NCI-H2107 (cell line): ENCODE measurements at places on chromosomes 13 and 19.

DNA sequence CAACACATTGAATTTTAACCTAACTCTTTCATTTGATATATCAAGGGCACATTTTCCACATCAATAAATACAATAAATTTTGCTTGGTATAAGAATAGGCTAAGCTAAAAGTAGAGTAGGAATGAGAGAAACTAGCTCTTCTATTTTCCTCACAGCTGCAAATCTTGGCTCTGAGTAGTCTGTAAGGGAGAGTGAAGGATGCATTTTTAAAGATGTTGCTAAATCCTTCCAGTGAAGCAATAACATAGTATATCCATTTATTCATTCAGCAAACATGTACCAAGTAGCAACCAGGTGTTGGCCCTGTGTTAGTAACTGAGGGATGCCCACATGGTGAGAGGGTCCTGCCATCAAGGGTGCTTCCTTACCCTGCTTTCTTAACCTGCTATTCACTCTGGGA lies 799.9 kb downstream of the PCDH9 start:
- DNase-seq, result no peak

DNA sequence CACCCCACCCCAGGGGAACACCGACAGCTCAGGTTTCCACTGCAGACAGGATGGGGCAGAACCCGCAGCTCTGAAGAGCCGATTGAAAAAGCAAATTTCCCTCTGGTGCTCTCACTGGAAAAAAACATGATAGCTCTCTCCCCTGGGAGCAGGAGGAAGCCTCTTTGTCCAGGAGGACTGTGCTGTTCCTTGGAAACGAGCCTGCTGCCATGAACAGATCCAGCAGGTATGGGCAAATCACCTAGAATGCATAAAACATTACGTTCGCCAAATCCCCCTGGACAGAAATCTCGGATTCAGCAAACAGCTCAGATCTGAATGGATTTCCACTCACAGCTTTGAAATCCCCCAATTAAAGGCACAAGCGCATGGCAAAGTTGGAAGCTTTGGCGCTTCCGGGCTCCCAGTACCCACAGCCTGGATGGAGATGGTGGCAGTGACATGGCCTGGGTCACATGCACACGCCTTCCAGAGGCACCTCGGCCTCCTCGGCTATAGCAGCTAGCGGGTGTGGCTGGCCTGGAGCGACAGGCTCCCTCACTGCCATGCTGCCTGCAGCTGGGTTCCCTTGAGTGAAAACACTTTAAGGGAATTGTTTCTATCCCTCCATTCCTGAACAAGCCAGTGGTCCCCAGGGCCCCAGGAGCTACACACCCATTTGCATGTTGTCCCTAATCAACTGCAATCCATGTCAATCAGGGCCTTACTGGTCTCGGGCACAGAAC lies 59.1 kb downstream of the CEBPG start:
- DNase-seq, result no peak

GRCh38 chr19:33622505-33622808 lies 704 bp downstream of the CHST8 start:
- DNase-seq, result no peak

DNA sequence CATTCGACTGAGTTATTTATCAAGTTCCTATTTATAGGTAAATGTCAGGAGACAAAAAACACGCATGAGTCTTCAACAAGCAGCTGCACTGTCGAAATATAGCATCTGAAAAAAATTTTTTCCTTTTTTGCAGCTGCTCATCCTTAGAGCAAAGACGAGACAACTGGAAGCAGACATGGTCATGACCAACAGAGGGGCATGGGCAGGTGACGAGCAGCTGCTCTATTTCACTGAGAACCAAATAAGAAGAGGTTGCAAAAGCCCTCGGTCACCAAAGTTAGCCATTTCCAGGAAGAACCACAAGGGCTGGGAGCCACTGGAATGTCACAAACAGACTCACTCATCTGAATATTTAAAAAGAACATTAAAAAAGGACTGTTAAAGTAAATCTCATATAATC lies 22.2 kb downstream of the SOHLH2 start:
- DNase-seq, result no peak

DNA sequence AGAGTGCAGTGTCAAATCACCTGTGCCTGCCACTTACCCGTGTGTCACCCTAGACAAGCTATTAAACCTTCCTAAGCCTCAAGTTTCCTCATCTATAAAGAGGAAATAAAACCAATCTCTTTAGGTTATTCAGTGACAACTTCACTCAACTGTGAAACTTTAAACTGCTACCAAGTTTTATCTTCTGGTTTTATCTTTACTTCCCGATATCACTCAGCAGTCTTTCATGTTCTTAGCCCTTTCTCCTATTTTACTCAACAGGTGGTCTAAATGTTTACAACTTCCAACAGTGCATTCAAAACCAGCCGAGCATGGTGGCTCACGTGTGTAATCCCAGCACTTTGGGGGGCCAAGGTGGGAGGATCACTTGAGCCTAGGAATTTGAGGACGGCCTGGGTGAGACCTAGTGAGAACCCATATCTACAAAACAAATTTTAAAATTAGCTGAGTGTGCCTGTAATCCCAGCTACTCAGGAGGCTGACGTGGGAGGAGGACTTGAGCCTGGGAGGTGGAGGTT lies 59.6 kb downstream of the GPALPP1 start:
- no peak for DNase-seq

DNA sequence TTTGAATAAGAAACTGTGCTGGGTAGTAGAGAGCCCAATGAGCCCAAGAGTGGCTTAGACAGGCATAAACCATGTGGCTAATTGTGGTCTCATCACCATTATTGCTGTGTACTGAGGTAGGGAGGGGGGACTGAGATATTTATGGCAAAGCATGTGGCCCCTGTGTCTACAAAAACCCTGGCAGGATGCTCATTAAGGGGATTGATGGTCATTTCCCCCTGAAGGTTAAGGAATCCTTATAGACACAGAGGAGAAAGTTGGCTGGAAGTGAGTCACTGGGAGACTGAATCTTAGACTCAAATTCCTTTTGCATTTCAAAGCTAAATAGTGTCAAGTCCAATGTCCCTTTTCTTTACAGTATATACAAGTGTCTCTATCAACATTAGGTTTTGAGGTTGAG lies 9.8 kb upstream of the DACT3 start:
- no peak for DNase-seq

- no peak for DNase-seq
These were observed 49.4 kb downstream of the FAM124A start for GRCh38 chr13:51271528-51272085.

GRCh38 chr13:107124129-107124718 lies 556.3 kb upstream of the ARGLU1 start:
- DNase-seq, result no peak

- DNase-seq, result no peak
These were observed 27.6 kb upstream of the NEK3 start for GRCh38 chr13:52187029-52187423.

- DNase-seq, result no peak
These were observed 10.9 kb upstream of the AKAP11 start for GRCh38 chr13:42260903-42261654.

DNA sequence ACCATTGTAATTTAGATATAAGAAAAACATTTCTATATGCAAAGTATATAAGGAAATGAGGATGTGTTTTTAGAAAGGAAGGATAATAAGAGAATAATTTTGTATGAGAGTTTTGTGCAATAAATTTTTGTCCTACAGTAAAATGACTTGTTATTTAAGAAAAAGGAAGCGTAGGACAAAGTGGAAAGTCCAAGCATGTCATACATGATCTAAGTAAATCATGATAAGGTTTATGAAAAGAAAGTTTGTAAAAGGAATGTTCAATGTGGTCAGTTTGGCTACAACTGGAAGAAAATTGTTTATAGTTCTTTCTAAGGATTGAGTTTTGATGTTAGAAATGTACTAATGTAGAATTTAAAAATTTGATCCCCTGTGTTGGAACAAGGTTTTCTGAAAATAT lies 222.3 kb downstream of the KATNAL1 start:
- no peak for DNase-seq

GRCh38 chr13:25218019-25218418 lies 45.9 kb upstream of the AMER2 start:
- no peak for DNase-seq

- DNase-seq, result peak; percentile 52
These were observed at the start of gene CLIP3 for GRCh38 chr19:36032251-36033104. Gene CLIP3 (minus strand): TSS chr19:36032873. CDS start chr19:36032357, 516 bp downstream.

DNA sequence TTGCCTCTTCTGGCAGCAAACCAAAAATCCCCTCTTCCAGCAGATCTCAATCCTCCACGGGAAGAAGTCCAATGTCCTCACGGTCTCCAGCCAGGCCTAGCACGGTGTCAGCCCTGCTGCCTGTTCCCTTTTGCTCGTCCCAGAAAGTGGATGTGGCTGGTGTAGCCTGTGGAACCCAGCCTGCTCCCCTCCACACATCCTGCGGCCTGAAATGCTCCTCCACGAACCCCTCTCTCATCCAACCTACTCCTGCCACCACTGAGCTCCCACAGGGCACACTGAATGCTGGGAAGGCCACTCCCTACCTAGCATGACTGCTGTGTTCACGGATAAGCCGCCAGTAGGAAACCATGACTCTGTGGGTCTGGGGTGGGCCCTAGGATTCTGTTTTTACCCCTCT lies 3.0 kb downstream of the MBOAT7 start:
- no peak for DNase-seq

GRCh38 chr13:74027161-74027779 lies 106.9 kb downstream of the KLF12 start:
- no peak for DNase-seq

DNA sequence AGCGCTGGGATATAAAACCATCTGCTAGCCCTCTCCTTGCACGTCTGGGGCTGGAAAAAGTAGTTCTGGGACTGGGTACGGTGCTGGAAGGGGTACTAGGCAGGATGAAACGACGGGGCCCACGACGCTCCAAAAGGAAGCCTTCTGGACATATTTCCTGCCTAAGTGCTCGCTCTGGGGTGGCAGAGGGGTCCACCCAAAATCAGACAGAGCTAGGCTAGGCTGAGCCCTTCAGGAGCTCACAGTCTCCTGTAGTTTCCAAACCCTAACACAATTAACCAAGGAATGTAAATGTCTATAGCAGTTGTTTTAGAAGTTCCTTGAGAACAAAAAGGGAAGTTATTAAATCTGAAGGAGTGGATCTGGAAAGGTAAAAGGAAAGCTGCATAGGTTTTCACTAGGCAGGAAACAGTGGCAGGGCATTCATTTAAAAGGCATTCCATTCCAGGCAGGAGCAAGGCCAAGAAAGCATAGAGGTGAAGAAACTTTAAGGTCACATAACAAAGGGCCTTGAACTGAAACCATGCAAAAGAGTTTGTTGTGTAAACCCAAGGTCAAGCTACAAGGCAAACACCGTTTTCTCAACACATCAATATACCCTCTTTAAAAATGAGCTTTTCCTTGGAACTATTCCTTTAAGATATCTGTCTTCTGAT lies 634 bp upstream of the DIAPH3 start:
- DNase-seq, result no peak

GRCh38 chr13:53042877-53043276 lies 14.3 kb downstream of the OLFM4 start:
- no peak for DNase-seq

DNA sequence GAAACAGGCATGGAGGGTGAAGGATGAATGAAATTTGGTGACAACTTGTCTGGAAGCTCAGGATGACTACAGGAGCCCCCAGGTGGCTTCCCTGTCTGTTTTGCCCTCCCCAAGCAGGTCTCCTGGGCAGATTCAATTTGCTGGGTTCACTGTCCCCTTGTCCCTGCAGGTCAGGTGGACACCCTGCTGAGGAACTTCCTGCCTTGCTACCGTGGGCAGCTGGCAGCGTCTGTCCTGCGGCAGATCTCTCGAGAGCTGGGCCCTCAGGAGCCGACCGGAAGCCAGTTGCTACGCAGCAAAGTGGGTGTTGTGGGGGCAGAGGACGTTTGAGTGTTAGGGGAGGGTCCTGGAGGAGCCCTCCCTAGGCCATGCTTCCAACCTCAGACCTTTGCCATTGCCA lies 19.1 kb downstream of the PGLS start:
- DNase-seq, result no peak

- no peak for DNase-seq
These were observed 7.6 kb upstream of the GPI start for GRCh38 chr19:34357431-34357830.

- DNase-seq, result peak; percentile 85
These were observed 8.9 kb downstream of the ISYNA1 start for GRCh38 chr19:18428787-18429674.

GRCh38 chr19:51063664-51064063 lies 1.2 kb downstream of the KLK13 start:
- no peak for DNase-seq

DNA sequence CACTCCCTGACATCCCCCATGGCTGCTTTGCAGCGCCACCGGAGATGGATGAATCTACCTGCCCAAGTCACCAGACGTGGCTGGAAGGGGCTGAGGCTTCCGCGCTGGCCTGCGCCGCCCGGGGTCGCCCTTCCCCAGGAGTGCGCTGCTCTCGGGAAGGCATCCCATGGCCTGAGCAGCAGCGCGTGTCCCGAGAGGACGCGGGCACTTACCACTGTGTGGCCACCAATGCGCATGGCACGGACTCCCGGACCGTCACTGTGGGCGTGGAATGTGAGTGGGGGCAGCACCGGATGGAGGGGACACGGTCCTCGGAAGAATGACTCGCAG lies 4.6 kb downstream of the ICAM5 start:
- no peak for DNase-seq

GRCh38 chr19:3097442-3097871 lies 3.3 kb downstream of the GNA11 start:
- DNase-seq, result no peak

DNA sequence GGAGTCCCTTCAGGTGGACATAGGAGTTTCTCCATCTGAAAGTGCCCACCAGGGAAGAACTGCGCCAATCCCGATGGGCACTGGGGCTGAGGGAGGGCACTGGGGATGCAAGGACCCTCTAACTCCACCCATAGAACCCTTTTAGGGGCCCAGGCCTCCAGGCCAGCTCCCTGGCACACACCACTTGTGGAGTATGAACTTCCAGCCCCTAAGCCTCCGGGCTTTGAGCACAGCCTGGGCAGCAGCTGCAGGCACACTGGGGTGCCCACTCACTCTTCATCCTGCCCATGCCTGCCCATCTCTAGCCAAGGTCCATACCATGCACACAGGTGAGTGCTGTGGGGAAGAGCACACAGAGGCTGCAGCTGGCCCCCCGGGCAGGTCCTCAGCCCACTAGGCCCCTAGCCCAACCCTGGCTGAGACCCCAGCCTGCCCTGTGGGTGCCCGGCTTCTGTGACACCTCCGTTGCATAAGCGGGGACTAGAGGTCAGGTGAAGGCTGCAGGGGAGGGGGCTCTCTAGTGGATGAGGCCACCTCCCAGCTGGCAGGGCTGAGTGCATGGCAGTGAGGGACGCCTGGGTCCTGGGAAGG lies 14.6 kb upstream of the SLC7A10 start:
- DNase-seq, result no peak
